ENCODE measurements at places on chromosomes 2 and 18. TPM values are rescaled to one million over a fixed set of nuclear protein-coding genes. Genes with fewer than 3 reads are reported as not detected.

- DNase-seq = no peak
Measured at GRCh38 chr2:134368009-134368817, 114.3 kb downstream of the MGAT5 start.

GRCh38 chr2:172999641-173000386, 75.8 kb upstream of the MAP3K20 start:
- no peak for DNase-seq

Gene ESPNL
- total RNA-seq = 0.32 TPM

DNA sequence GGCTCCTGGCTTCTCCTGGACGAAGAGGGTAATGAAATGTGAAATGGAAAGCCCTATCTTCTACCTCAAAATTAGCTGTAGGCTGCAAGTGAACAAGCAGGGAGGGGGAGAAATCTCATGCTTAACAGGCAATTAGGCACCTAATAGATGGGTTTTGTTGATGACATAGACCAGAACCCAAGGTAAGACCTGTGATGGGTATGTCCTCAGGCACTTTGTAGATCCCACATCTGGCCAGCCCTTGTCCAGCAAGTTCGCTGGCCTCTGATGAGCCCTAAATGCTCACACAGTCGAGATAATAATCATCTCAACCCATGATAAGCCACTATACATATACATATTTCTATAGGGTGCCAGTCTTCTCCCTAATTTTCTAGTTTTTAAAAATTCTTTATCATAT, 82.6 kb downstream of the MARCO start:
- no peak for DNase-seq

Gene PLCD4
- total RNA-seq = 7.8 TPM

DNA sequence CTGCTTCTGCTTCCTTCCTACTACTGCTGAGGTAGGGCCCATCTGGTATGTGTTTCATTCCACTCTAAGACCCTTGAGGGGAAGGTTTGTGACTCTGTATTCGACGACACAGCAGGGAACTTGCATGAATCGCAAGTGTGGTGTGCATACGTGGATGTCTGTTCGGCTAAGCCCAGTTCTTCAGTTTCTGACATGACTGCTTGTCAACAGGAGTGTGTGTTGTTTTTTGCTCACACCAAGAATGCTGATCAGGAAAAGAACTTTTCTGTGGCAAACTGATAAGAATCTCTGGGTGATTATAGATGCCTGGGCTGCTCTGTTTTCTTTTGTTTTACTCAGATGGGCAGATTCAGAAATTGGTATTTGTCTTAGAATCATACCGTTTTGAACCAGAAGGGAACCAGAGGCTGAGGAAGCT, 22.0 kb downstream of the TNFRSF11A start:
- DNase-seq = no peak

- DNase-seq = no peak
Measured at GRCh38 chr18:28067346-28067745, 109.6 kb downstream of the CDH2 start.

GRCh38 chr2:175843625-175844024, 158.4 kb downstream of the LNPK start:
- DNase-seq = no peak

Gene MOGAT1
- total RNA-seq = not detected

GRCh38 chr2:176177580-176178037, 10.9 kb upstream of the HOXD1 start:
- no peak for DNase-seq

- no peak for DNase-seq
Measured at GRCh38 chr2:29782549-29783458, 138.6 kb downstream of the ALK start.

Gene NOP58
- 40.9 TPM for total RNA-seq
